ENCODE measurements at places on chromosomes 12 and 14. TPM values are rescaled to one million over a fixed set of nuclear protein-coding genes. Genes with fewer than 3 reads are reported as not detected.

DNA sequence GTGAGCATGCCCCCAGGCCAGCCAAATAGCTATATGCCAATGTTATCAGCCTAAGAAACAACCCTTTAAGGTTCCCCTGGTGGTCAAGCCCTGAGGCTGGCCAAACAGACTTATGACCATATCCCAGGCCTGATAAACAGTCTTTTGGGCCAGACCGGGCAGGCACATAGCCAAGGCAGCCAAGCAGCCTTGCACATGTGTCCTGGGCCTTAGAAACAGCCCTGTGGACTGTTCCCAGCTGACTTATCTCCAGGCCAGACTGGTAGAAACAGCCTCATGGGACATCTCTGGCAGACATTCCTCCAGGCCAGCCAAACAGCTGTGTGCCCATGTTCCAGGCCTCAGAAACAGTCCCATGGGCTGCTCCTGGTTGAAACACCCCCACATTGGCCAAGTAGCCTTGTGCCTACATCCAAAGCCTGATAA is 295.0 kb upstream of the MGAT4C start:
- no peak for DNase-seq

- no peak for DNase-seq
Measured at GRCh38 chr14:94143711-94144110, 14.3 kb upstream of the IFI27L2 start.

- no peak for DNase-seq
Measured at GRCh38 chr12:94994312-94994711, 9.2 kb downstream of the NDUFA12 start.

GRCh38 chr12:125657681-125658080 is 592.4 kb downstream of the AACS start:
- no peak for DNase-seq

ANP32D gene
- not detected for total RNA-seq

- no peak for DNase-seq
Measured at GRCh38 chr12:106582249-106582591, 584 bp upstream of the RFX4 start.

- DNase-seq: no peak
Measured at GRCh38 chr12:70664465-70664881, 27.2 kb upstream of the PTPRB start.

BHLHE41 gene
- not detected for total RNA-seq

- DNase-seq: no peak
Measured at GRCh38 chr14:56059054-56059453, 59.2 kb upstream of the PELI2 start.

DNA sequence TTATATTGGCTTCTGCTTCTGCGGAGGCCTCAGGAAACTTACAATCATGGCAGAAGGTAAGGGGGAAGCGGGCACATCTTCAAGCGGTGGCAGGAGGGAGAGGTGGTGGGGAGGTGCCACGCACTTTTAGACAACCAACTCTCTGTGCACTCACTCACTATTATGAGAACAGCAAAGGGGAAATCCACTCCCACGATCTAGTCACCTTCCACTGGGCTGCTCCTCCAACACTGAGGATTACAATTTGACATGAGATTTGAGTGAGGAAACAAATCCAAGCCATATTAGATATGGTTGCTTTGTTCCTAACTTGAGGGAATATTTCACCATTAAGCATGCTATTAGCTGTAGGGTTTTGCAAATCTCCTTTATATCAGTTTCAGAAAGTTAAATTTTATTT is 80.3 kb downstream of the UNC79 start:
- DNase-seq: no peak

DNA sequence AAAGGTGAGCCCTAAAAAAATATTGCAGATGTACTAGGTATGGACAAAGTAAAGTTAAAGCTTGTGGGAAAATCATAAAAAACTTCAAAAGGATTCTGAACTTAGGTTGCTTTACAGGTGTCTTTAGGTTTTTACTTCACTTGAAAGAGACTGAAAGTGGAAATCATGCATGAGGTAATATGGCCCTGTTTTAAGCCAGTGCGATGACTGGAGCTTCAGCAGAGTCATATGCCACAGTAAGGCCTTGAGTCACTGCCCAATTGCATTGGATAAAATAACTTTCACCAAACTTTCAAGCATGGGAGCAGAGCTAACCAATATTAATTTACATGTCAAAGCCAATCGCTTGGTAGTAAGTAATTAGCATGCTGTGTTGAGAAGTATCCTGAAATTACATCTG is 63.9 kb upstream of the TMEM260 start:
- no peak for DNase-seq

DNA sequence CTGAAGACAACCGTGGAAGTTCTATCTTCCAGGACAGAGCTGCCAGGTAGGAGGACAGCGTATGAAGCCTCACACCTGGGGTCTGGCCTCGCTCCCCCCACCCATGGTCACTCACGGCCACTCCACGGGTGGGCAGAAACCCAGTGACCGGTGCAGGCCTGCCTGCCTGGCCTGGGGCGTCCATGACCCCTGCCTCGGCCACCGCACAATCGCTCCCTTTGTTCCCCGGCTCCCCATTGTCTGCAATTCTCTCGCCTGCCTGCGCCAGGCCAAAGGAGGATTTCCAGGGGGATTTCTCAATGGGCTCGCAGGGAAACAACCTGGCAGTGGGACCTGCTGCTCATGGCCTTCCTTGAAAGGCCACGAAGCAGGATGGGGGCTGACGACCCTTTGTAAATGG is 22.6 kb downstream of the CCDC85C start:
- DNase-seq: no peak

DNA sequence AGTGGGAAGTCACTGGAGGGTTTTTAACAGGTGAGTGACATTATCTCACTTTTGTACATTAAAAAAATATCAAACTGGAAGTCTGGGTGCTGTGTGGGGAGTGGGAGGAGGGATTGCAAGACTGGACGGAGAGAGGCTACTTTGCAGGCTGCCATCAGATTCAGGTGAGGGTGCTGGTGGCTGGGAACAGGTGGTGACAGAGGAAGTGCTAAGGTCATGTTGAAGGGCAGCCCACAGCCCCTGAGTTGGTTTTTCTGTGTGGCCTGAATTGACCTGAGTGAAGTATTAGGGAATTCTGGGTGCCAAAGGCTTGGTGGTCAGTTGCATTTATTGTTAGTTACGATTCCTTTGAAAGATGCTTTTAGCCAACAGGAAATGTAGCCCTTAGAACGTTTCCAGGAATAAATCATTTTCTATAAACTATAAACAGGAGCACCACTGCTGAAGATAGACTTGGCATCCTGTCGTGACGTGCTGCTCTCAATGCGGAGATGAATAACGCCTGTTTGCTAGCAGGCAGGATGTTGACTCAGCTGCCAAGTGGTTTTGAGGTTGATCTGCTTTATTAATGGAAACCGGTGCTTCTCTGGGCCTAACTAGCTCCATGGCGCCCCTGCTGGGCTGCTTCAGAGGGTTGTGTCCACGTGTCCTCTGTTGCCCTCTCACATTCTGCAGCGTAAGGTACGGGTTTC is 707.5 kb upstream of the TMEM132C start:
- DNase-seq: peak; percentile 89

- DNase-seq: no peak
Measured at GRCh38 chr14:68599896-68600610, 192.8 kb downstream of the ZFP36L1 start.

GRCh38 chr12:43284486-43285158 is 267.4 kb downstream of the ADAMTS20 start:
- no peak for DNase-seq

DNA sequence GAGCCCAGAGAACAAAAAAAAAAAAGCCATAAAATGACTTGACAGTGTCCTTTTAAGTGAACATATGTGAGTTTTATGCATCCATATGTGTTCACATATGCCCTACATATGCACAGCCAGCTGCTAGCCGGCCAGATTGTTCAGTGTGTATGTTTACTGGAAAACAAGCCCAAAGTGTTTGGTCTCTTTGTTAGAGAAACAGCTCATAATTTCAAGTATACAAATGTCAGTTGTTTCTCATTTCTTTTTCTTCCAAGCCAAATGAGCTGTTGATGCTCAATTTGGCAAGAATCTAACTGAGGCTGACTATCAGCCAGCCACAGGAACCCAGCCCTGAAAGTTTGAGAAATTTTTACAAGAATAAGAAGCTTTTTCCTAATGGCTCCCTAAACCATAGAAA is 60.8 kb upstream of the TSPAN8 start:
- DNase-seq: no peak

- no peak for DNase-seq
Measured at GRCh38 chr12:21881965-21882364, 59.3 kb downstream of the ABCC9 start.

DNA sequence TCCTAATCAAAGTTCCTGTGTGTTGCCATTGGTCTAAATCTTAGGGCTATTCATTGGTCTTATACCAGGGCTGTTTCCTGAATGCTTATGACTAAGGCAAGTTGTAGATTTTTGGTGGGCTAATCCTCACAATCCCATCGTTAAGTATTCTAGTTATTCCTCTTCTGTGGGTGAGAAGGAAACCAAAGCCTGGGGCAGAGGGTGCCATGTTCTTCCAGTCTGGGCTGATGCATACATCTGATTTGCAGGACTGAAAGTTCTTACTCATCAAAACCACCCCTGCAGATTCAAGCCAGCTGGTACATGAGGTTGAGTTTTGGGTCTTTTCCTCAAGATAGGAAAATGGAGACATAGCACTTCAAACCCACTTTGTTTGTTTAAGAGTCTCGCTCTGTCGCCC is 25.7 kb downstream of the PPP1CC start:
- DNase-seq: peak; percentile 45

DNA sequence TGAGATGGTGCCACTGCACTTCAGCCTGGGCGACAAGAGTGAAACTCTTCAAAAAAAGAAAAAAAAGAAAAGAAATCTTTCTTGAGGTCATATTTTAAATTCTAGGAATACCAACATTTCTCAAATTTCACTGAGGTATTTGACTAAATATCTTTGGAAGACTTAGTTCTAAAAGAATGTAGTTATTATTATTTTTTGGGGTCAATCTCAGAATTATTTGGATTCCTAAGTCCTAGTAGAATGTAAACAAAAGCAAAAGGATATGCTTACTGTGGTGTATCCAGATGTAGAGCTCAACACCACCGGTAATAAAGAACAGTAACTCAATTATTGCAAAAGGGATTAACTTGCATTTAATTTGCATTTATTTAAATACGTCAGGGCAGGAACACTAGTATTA is 25.0 kb downstream of the PRICKLE1 start:
- DNase-seq: no peak

DNA sequence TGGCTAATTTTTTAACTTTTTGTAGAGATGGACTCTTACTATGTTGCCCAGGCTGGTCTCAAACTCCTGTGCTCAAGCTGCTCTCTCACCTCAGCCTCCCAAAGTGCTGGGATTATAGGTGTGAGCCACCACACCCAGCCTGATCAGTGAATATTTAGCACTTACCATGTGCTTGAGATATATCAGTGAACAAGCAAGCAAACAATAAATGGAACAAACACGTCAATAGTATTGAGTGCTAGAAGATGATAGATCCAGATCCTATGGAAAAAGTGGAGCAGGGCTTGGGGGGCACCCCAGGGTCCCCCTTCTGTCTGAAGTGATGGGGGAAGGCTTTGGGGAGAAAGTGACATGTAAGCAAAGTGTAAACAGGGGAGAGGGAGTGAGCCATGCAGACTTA is 83.8 kb downstream of the NT5DC3 start:
- DNase-seq: no peak

DNA sequence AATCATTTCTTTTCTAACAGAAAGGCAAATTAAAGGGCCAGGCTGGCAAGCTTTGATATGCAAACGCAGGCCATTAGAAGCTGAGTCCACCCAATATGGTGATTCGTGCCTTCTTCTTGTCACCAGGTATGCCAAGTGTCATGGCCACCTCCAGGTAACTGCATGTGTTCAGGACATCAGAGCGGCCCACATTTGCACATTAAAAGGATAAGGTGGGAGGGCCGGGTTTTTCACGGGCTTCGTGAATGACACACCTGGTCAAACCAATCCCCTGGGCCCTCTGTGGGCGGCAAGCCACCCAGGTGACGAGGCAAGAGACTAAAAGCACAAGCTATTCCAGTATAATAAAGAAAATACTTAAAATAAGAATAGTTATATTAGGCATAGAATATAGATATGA is 75.9 kb upstream of the TSPAN11 start:
- no peak for DNase-seq

- no peak for DNase-seq
Measured at GRCh38 chr12:26791301-26791791, 41.6 kb downstream of the ITPR2 start.

- no peak for DNase-seq
Measured at GRCh38 chr12:22529281-22530060, 14.9 kb downstream of the C2CD5 start.

DNA sequence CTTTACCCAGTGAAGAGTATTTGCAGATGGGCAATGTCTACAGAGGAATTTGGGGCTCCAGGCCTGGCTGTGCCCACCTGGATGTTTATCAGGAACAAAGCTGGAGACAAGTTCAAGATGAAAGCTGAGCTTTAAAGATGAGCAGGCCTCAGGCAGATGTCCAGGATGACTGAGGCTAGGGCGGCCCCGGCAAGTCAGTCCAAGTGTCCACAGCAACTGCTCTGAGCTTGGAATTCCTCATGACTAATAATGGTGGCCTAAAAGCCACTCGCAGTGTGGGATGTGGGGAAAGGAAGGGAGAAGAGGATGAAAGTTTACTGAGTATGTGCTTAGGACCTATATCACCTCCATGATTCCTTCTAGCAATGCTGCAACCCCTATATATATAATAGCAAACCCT is 128.2 kb upstream of the NOS1 start:
- DNase-seq: no peak

GRCh38 chr12:120940799-120941198 is 36.6 kb upstream of the SPPL3 start:
- DNase-seq: no peak

GRCh38 chr14:81178063-81178462 is 42.7 kb downstream of the GTF2A1 start:
- no peak for DNase-seq

DNA sequence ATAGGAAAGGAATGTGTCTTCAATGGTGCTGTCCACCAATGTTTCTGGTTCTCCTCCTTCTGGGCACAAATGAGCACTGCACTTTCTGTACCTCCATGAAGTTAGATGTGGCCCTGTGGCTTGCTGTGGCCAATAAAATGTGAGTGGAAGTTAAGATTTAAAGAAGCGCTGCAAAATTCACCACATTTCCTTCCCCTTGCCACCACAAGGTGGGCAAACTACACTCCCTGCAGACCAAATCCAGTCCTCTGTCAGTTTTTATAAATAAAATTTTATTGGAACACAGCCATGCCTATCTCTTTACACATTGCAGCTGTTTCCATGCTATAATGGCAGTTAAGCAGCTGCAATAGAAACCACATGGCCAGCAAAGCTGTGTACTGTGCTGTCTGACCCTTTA is 141.4 kb upstream of the TMPO start:
- DNase-seq: no peak

DNA sequence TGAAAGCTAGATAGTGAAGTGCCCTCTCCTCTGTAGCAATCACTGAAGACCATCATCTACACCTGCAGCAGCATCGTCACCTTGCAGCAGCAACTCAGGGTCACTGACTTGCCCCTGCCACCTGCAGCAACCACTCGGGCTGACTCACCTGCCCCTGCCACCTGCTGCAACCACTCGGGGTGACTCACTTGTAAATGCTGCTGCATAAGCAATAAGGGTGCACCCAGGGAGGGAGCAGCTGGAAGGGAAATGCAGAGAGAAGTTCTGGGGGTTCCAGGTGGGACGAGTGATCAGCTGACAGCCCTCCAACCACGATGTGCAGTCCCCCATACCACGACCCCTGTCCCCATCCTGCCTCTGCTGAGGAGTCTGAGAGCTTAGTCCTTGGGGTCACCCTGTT is 357.1 kb upstream of the SFSWAP start:
- no peak for DNase-seq

ESPL1 gene
- total RNA-seq: 70.0 TPM
